Sciatic nerve (tissue), 2 donors: ENCODE measurements at places on chromosomes 1 and 21. TPM values are rescaled to one million over a fixed set of nuclear protein-coding genes. Genes with fewer than 3 reads are reported as not detected.
A peak's percentile ranks its signal among the peaks of the same experiment; 100 is the strongest.

DNA sequence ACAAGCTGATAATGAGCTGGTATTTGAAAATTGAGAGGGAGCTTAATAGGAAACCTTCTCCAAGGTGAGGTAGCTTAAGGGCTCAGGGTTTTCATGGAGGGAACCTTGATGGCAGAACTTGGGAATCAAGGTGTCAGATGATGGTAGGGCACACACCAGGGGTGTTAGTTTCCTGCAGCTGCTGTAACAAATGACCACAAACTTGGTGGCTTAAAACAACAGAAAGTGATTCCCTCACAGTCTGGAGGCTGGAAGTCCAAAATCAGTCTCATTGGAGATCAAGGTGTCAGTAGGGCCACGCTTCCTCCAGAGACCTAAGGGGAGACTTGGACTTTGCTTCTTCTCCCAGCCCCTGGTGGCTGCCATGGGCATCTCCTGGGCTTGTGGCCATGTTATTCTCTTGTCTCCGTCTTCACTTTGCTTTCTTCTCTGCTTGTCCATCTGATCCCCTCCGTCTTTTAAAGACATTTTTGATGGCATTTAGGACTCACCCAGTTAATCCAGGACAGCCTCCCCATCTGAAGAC lies 45.5 kb downstream of the HUNK start:
- no peak for DNase-seq

DNA sequence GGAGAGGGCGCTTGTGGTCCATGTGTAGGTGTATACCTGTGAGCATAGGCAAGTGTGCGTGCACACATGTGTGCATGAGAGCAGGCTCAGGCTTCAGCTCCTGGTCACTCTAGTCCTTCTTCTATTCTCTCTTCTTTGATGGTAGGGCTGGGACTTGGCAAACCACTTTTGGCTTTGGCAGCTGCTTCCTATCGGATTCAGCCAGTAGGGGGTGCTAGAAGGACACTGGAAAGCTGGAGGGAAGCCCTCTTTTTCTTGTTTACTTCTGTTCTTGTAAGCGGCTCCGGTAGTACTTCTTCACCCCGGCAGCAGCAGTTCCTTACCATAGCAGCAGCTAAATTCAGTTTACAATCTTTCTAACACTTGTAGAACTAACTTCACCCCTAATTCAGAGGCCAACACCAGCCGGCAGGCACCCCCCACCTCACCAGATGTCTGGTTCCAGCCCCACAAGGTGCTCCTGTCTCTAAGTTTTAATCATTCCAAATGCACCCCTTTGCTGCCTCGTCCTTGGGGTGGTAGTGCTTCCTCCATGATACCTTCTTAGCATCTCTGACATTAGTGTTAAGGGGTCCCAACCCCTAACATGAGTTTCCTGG lies 25.1 kb downstream of the NENF start:
- no peak for DNase-seq

- DNase-seq = peak; percentile 96
Observed at GRCh38 chr1:178542554-178543289, 29.8 kb downstream of the TEX35 start.

GRCh38 chr1:222928212-222928611 lies 113.4 kb downstream of the DISP1 start:
- peak; percentile 71 for DNase-seq

DNA sequence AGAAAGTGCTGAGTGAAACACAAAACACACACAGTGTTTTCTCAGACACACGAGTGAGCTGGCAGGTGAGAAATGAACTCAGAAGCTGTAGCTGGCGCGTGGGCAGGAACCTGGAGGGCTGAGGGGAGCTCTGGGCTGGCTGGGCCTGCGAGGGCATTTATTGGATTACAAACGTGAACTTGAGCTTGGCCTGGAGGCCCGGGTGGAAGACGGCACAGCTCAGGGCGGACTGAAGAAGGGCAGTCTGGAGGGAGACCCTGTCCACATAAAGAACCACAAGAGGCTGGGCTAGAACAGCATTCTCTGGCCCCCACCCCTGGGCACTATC lies 52.1 kb upstream of the ADARB1 start:
- no peak for DNase-seq

DNA sequence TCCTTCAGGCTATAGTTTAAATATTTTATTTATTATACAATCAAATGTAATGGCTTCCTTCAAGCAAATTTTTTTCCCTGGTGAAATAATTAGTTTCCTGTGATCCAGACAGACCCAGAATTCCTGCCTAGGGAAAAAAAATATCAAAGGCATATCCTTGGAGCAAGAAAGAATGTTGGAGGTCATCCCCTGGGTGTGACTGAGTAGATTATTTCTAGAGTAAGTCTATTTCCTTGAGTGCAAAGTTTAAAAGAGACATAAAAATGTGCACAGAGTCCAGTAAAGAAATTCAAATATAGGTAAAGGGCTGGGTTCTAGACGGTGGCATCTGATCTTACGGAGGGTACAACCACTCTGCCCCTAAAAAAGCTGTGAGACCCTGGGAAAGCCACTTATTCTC lies 32.2 kb upstream of the SAMD13 start:
- DNase-seq = no peak

- no peak for DNase-seq
Observed at GRCh38 chr1:85334962-85335361, 58.5 kb upstream of the BCL10 start.

DNA sequence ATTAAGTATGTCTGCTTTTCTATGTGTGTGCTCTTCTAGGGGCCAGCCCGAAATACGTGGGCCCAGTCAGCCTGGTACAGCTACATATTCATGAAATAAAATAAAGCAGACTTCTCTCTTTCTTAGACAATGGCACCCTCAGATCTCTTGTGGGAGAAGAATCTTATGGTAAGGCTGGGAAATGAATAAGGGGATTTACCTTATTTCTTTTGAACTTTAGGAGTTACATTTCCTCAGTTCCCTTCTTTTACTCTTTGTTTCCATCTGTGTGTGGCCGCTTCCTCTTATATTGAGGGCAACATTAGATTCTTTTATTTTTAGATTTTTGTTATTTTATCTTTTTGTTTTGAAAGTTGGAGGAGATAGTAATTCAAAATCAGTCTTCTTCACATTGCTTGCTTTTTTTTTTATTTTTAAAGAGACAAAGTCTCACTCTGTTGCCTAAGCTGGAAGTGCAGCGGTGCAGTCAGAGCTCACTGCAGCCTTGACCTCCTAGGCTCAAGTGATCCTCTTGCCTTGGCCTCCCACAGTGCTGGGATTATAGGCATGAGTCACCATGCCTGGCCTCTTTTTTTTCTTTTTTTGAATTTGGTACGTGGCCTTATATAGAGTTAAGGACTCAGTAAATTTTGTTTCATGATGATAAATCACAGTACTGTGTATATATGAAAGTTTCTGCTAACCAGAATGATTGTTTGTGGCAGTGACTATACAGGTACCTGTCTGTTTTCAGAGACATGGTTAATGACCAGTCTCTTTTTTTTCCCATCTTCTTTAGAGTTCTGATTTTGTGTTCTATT lies 9.1 kb downstream of the LAMC1 start:
- DNase-seq = no peak

The SV2A gene
- 1.7 TPM for total RNA-seq

The LCE2B gene
- total RNA-seq = not detected

The CFAP74 gene
- total RNA-seq = 0.09 TPM
